ENCODE measurements at places on chromosomes 6 and 20. TPM values are rescaled to one million over a fixed set of nuclear protein-coding genes. Genes with fewer than 3 reads are reported as not detected.

The SULF2 gene
- total RNA-seq, result 23.4 TPM

The C6orf141 gene
- 19.8 TPM for total RNA-seq

The RAE1 gene
- total RNA-seq, result 65.1 TPM

The TFAP2D gene
- not detected for total RNA-seq

The RPL7L1 gene
- total RNA-seq, result 66.2 TPM

The RNF182 gene
- 3.5 TPM for total RNA-seq

The HRH3 gene
- 0.03 TPM for total RNA-seq

The SLC26A8 gene
- not detected for total RNA-seq

The NR2E1 gene
- 0.03 TPM for total RNA-seq

The PROKR2 gene
- total RNA-seq, result not detected

The CCM2L gene
- total RNA-seq, result 0.33 TPM

The TBX18 gene
- 20.5 TPM for total RNA-seq

The HLA-DPA1 gene
- total RNA-seq, result not detected

The TPD52L1 gene
- total RNA-seq, result 50.6 TPM

The SRSF12 gene
- total RNA-seq, result 1.5 TPM

The ULBP1 gene
- total RNA-seq, result 1.0 TPM

The GPR6 gene
- total RNA-seq, result not detected

The B3GAT2 gene
- total RNA-seq, result 0.03 TPM

The COL11A2 gene
- 0.92 TPM for total RNA-seq

The THBD gene
- total RNA-seq, result 32.0 TPM

The NCOA7 gene
- total RNA-seq, result 22.1 TPM

The TFEB gene
- 4.3 TPM for total RNA-seq

The CEBPB gene
- 228 TPM for total RNA-seq

The CDSN gene
- not detected for total RNA-seq

The SLC22A1 gene
- 2.5 TPM for total RNA-seq

The GRM1 gene
- total RNA-seq, result not detected

All from A549 treated with CORT108297 at 1 μM for 4 hours (cell line).